ENCODE measurements at places on chromosomes 3 and 15.

- DNase-seq = no peak
Measured at GRCh38 chr3:127019449-127019848, 36.5 kb downstream of the PLXNA1 start.

DNA sequence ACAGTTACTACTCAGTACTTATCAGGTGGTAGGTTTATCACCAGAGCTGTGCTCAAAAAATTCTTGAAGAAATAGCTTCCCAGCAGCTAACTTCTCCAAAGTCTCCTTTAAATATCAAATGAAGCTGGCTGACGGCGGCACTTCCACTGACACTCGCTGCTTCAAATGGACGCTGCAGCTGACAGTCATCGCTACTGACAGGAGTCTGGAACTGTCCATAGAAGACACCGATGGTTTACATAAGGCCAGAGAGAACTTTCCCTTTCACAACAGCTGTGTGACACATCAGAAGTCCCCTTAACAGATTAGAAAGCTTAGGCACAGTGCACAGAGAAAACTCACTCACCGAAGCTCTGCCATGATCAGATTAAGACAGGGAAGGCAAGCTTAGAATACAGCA lies 270.2 kb downstream of the SHOX2 start:
- no peak for DNase-seq

- no peak for DNase-seq
Measured at GRCh38 chr3:179088306-179088705, 16.7 kb upstream of the ZMAT3 start.

GRCh38 chr3:50265571-50265970 lies 3.4 kb upstream of the SEMA3B start:
- no peak for DNase-seq

DNA sequence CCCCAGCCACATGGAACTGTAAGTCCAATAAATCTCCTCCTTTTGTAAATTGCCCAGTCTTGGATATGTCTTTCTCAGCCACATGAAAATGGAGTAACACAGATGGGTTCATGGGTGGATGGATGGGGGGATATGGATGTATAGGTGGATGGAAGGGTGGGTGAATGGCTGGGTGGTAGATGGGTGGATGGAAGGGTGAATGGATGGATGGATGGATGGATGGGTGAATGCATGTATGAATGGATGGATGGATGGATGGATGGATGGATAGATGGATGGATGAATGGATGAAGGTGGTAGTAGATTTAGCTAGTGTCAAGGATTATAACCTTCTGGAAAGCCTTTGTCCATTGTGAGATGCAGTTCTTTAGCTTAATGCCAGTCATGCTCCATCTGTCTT lies 146.1 kb upstream of the ATP2B2 start:
- DNase-seq = no peak

- no peak for DNase-seq
Measured at GRCh38 chr3:17840126-17840525, 97.7 kb upstream of the TBC1D5 start.

GRCh38 chr3:105752791-105753415 lies 115.9 kb downstream of the CBLB start:
- no peak for DNase-seq

- no peak for DNase-seq
Measured at GRCh38 chr15:56019060-56019793, 25.8 kb upstream of the NEDD4 start.

DNA sequence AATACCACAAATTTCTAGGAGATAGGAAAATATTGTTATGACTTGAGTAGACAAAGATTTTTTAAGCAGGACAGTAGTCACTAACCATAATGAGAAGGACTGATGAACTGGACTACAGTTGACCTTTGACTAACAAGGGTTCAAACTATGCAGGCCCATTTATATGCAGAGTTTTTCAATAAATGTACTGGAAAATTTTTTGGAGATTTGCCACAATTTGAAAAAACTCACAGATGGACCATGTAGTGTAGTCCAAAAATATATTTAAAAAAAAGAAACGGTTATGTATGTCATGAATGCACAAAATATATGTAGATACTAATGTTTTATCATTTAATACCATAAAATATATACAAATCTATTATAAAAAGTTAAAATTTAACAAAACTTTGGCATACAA lies 151.8 kb downstream of the LRRN1 start:
- DNase-seq = no peak

- no peak for DNase-seq
Measured at GRCh38 chr3:166446291-166446690, 609.1 kb upstream of the BCHE start.

GRCh38 chr3:181718369-181718768 lies 6.6 kb downstream of the SOX2 start:
- no peak for DNase-seq

DNA sequence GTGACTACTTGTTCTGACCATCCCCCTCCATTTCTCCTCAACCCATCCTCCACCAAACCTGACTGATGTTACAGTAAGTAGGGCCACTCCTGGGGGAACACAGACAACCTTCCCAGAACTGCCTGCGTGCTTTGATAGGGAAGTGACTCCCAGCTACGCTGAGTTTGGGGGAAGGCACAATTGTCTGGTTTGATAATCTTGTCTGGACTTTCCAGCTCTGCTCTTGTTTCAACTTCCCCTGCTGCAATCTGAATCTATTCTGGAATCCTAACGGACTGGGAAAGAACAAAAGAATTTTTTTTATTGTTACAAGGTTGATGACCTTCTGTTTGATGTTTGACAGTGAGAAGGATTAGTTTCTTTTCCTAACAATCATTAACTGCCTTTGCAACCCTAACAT lies 895.6 kb downstream of the ROBO1 start:
- no peak for DNase-seq

- no peak for DNase-seq
Measured at GRCh38 chr15:92847841-92848240, 52.3 kb upstream of the CHD2 start.

GRCh38 chr3:159390656-159391212 lies 588.9 kb downstream of the MFSD1 start:
- DNase-seq = no peak

GRCh38 chr15:25971053-25971452 lies 107.9 kb upstream of the ATP10A start:
- DNase-seq = no peak

DNA sequence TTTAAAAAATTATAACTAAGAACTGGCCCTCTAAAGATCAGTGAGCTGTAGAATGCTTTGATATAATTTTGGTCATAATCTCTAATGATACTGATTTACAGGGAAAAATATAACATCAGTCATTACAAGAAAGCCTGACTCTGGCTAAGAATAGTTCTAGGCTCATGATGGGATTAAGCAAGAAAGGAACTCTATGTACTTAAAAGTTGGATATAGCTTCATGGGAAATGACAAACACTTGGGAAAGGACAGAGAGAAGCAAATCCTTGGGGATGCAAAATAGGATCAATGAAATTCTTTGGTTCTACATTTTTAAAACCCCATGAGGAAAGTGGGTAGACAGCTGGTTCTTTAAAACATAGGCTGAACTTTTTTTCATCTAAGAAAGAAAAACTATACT lies 472.7 kb upstream of the NR2F2 start:
- no peak for DNase-seq

GRCh38 chr3:99317201-99317600 lies 321.2 kb upstream of the COL8A1 start:
- no peak for DNase-seq

DNA sequence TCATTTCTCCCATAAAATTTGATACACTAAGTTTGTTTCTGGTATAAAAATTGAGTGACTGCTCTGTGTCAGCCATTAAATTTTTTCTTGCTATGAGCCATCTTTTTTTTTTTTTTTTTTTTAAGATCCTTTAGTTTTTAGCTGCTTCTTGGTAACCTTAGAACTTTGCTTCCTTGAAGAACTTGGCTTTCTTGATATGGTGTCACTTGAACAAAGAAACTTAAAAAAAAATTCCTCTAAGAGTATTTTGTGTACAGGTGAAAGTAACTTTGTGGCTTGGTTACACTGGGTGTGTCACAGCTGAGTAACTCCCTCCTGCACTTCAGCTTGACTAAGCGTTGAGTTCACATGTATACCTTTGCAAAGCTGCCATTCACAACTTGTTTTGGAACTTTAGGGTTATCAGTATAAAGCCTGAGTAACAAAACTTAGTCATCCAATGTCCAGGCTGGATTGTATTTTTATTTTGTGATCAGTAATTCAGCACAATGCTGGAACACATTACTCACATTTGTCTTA lies 6.5 kb downstream of the CHD2 start:
- DNase-seq = no peak

DNA sequence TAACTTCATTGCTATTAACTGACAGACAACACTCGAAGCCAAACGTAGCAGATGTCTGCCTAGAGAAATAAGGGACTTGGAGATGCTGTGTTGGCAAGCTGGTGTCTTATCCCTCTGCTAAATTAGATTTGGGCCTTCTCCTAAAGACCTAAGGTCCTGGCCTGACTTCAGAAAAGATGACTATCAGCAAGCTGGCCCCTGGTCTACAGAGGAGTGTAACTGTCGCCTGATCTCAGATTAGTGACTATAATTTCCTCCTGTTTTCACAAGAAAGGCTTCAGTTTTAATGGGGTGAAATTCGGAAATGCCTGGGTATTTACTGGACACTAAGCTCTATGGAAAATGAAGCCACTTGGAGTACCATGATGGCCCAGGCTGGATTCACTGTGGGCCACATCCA lies 53.1 kb upstream of the SLC7A14 start:
- DNase-seq = no peak

GRCh38 chr3:157436583-157437291 lies at the start of gene PTX3:
PTX3 (plus strand) TSS chr3:157436850; CDS start chr3:157436934, 84 bp downstream.
- no peak for DNase-seq

- no peak for DNase-seq
Measured at GRCh38 chr3:38985581-38985980, 66.2 kb downstream of the SCN11A start.

GRCh38 chr3:57805674-57806073 lies 49.6 kb downstream of the SLMAP start:
- no peak for DNase-seq

DNA sequence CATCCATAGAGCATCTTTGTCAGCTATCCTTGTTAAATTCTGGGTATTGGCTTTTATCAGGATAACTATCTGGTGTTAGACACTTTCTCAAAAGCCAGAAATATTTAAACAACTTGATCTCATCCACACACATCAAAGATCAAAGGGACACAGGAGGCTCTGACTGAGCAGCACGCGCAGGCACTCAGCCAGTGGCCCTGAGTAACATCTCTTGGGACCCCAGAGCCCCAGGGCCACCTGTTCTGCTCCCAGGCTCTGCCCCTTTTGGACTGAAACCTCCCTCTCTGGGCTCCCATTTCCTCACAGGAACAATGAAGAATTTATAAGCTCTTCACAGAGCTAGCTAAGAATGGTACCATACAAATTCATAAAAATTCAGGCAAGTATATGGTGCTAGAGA lies 16.1 kb downstream of the ATP10A start:
- DNase-seq = no peak

- DNase-seq = no peak
Measured at GRCh38 chr3:10706156-10706739, 109.8 kb upstream of the SLC6A11 start.

GRCh38 chr3:197522183-197522715 lies 33.5 kb downstream of the BDH1 start:
- DNase-seq = no peak

DNA sequence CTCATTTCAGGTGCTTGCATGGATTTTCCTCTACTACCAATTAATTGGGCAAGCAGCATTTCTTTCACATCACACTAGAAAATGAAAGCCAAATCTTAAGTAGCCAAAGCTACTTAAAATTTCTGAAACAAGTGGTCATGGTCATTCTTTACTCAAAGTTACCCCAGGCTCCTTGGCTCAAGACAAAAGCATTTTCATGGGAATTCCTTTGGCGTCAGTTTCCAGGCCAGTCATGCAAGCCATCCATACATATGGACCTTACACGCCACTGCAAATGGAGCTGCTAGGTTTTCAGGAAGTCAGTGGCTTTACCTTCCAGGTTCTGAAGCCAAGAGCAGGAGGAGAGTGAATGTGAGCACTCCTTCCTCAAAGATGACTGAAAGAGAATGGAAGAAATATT lies 83.7 kb upstream of the IL12A start:
- no peak for DNase-seq

DNA sequence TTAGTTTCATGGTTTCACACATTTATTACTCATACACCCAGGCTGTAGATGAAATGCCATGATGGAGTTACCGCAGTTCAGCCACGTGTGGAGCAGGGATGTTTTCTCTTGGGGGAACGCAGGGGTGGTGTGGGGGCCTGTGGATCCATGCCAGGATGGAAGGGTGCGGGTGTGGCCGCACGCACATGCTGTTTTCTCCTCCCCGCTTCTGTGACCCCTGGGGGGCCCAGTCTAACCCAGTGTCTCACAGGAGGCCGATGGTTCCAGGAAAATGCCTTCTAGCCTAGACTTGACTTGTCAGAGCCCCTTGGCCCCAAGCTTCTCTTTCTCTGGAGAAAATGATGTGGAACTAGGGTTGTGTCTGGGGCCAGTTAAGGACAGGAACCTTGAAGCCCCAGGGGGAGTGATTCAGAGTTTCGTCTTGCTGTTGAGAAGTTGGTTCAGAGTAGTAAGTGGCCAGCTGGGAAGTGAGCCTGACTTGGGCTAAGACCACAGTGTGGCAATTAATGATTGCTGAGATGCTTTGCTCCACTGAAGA lies 240.4 kb upstream of the BHLHE40 start:
- DNase-seq = no peak

- no peak for DNase-seq
Measured at GRCh38 chr3:81743096-81744025, 18.1 kb downstream of the GBE1 start.

- no peak for DNase-seq
Measured at GRCh38 chr3:161349529-161350312, 21.6 kb downstream of the SPTSSB start.

- DNase-seq = no peak
Measured at GRCh38 chr3:45486136-45486535, 97.8 kb downstream of the LARS2 start.

- peak; percentile 38 for DNase-seq
Measured at GRCh38 chr15:96418146-96418545, 87.6 kb downstream of the NR2F2 start.

GRCh38 chr3:188947401-188948280 lies 224.1 kb upstream of the TPRG1 start:
- peak; percentile 90 for DNase-seq

DNA sequence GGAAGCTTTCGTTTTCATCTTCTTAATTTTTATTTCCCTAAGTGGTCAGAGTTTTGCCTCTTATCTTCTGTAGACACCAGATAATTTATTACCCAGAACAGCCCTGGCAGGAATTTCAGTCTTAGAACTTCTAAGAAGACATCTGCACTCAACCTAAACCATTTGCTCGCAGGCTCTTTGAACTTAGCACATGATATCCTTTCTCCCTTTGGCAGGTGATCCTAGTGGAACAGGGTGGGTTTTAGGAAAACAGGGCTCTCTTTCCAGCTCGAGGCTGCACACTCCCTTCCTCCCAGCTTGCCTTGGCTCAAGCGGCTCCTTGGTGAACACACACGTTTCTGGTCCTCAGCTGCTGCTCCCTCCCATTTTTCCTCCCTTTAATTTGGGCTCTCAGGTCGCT lies 116.5 kb downstream of the THSD4 start:
- no peak for DNase-seq

GRCh38 chr3:24802614-24803013 lies 308.0 kb upstream of the THRB start:
- DNase-seq = no peak
